ENCODE measurements at places on chromosomes 7 and 10.

DNA sequence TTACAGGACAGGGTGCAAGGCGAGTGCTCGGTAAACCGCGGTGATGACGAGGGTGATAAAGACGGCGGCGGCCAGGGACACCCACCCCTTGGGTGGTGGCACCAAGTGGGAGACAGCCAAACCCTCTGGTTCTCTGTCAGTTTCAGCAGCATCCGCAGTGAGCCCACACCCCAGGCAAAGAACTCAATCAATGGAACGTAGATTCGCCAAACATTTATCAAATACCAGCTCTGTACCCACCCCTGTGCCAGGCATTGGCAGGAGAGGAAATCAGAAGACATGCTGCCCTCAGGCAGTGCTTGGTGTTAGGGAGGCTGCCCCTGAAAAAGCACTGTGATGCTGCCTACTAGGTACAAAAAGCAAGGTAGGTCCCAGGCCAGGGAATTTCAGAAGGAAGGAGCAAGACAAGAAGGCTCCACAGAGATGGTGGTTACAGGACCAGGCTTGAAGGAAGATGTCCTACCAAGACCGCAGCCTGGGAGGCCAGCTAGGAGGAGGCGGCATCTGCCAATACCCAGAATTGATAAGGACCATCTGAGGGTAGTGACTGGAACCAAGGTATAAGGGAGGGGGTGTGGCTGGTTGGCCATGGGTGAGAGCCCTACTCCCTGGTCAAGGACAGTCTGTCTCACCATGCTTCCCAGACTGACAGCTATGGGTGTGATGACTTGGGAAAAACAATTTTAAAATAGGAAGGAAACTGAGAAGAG is 10.2 kb upstream of the PNLIPRP2 start:
- no peak for DNase-seq

DNA sequence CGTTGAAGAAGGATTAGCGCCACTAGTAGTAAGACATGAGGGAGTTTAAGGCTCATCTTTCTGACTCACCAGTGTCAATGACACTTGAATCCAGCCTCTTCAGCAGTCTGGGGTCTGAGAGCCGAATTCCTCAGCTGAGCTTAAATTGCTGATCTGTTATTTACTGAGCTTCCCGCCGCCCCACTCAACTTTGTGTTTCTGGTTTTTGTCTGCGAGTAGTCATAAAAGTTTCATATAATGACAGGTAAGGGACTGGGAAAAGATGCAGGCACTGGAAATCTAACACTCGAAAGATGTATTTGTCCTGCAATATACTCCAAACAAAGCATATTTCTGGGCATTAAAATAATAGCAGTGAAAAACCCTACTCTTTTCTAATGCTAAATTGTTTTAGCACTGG is 51.2 kb upstream of the RELN start:
- no peak for DNase-seq

GRCh38 chr10:48910548-48910947 is 29.1 kb downstream of the LRRC18 start:
- no peak for DNase-seq

DNA sequence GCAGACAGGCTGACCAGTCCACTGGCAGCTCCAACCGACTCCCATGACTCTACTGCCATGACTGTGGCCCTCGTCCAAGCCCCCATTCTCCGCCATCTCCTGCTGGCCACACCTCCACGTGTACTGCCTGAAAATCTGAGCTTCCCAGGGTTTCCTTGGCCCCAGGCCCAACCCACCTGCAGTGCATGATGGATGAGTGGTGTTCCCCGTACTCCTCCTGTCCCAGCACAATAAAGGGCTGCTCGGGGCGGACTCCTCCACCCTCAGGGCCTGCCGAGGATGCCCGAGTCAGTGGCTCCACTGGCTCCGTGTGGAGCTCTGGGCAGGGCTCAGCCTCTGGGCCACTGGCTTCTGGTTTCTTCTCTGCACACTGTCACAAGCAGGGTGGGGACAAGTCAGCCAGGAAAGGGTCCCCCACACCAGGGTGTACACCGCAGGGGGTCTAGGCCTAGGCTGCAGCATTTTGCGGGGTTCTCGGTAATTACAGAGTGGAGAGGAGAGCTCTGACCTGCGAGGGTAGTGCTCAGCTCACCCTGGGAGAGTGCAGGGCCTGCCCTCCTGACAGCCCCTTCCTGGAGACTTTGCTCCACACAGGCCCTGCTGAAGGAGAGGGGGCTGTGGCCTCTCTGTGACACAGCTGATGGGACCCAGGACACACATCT is 15.2 kb downstream of the WDR91 start:
- DNase-seq: no peak

DNA sequence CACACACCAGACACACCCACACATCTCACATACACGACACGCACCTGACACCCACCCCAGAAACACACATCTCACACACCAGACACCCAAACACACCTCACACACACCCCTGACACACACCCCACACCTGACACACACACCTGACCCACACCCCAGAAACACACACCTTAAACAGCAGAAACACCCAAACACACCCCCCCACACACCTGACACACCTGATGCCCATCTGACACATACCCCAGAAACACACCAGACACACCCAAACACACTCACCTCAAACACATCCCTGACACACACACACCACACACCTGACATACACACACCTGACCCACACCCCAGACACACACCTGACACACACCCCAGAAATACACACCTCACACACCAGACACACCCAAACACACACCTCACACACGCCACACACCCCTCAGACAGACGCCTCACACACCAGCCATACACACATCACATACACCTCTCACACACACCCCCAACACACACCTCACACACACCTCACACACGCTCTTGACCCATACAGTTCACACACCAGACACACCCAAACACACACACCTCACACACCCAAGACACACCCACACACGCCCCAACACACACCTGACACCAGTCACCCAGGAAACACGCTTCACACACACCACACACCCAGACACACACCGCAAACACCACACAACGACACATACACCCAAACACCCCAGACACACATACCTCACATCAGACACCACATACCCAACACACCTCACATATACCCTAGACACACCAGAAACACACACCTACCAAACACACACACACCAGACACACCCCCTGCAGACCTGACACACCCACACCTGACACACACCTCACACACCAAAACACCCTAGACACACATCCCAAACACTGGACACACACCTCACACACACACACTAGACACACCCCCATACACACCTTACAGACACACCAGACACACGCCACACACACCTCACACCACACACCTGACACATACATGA is 1.7 kb upstream of the CALY start:
- DNase-seq: no peak

- DNase-seq: no peak
These were observed 28.0 kb downstream of the MICU1 start for GRCh38 chr10:72597897-72598296.

GRCh38 chr7:506391-506831 is 13.2 kb downstream of the PDGFA start:
- DNase-seq: no peak

DNA sequence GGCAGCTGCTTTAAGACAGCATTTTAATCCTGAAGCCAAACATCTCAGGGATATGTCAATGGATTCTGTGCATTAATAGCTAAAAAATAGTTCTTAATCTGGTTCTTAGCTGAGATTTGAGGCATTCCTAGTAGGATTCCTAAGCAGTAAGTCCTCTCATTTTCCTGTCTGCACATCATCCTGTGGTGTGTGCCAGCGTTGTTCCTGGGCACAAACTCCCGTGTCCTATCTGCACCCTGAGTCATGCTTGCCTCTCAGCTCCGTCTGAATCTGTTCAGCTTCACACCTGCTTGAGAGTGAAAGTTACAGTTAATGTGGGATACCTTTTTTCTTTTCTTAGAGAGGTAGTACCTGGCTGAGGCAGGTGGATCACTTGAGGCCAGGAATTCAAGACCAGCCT is 19.5 kb downstream of the BAG3 start:
- DNase-seq: no peak

DNA sequence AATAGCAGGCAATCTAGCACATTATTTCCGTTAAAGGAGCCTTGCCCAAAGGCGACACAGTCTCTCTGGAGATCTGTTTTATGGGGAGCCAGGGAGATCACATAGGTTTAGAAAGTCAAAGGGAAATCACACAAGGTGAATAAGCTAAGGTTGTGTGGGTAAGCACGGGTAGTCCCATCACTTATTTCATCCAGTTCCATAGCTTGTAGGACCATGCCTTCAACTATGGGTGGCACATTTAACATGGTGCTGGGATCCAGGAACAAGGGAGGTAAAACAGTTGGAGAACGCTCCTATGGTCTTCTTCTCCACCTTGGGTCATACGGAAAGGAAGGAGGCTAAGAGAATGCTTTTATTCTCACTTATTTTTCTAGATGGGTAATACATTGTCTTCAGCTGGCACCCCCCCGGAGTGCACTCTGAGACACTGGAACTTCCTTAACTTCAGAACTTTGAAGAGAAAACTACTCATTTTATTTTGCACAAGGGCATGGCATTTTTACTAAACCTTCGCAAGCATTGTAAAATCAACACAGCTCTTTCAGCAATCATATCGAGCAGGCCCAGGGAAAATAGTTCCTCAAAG is 435.4 kb downstream of the KIF20B start:
- DNase-seq: no peak

DNA sequence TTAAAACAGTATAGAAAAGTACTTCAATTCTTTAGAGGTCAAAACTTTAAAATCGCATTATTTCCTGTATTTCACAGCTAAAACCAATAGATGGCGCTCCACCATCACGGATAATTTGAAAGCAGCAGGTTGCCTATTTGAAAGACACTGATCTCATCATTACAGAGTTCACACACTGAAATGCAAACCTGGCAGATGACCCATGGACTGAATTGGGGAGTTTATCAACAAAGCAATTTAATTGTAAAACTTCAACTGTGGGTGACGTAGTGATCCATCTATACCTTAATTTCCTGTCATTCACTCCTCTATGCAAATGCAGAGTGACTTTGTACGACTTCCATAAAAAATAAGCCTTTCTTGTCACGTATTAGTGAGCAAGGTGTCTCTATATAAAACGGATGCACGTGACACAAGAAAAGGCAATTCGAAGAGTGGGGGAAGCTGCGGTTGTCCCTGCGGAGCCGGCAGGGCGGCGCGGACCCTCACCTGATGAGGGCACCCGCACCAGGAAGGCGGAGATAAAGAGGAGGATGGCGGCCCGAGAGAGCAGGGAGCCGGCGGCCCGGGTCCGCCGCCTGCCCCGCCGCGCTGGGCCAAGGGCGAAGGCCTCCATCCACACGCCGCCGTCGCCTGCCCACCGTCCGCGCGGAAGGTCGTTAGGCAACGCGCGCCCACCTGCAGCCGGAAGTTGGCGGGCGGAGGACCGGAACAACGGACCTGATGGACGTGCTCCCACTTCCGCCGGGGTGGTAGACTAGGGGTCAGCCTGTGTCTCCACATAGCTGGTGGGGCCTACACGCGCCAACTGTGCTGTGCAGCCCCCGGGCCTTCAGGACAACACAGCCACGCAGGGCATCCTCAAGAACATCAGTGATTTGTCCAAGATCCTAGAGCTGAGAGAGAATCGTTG is at the start of gene ZPBP:
Gene ZPBP, minus strand, starts transcription at position 668 of the 913 bp plus-strand sequence. Its CDS starts 52 bp downstream, at position 616.
- DNase-seq: peak; percentile 14

- DNase-seq: no peak
These were observed 84.7 kb downstream of the PALS2 start for GRCh38 chr7:24657980-24658379.

DNA sequence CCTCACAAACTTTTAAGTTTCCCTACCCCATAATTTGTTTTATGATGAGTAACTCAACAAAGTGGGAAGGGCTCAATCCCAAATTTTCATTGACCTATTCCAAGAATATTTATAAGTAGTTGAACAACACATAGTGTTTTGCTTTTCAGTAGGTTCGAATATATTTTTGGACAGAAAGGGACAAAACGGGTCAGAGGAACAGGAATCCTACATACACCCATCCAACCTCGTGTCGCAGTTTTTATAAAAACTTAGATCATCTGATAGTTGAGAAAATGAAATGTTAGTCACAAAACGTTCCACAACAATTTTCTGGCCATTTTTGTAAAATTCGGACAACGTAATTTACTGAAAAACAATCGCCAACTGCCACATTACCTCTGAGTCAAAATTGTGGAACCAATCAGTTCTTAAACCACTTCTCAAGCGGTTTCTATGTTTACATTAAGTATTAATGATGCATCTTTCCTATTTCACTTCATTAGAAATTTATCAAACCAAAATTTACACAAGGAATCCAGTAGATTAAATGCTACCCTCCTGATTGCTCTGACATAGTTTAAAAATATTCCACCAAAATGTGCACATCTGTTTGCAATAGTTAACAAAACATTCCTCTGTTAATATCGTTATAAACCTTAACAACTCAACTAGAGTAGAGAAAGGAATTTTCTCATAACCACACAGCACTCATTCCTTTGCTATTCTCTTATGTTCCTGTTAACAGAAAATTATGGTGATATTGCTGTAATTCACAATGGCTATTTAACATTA is 6.3 kb downstream of the WNT16 start:
- DNase-seq: no peak

GRCh38 chr7:92731335-92732063 is 104.9 kb downstream of the CDK6 start:
- no peak for DNase-seq

DNA sequence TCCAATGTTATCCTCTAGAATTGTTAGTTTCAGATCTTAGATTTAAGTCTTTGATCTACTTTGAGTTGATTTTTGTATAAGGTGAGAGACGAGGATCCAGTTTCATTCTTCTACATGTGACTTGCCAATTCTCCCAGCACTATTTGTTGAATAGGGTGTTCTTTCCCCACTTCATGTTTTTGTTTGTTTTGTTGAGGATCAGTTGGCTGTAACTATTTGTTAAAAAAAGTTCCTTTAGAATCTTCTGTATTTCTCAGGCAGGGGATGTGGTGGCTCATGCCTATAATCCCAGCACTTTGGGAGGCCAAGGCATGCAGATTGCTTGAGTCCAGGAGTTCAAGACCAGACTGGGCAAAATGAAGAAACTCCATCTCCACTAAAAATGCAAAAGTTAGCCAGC is 151.8 kb downstream of the JMJD1C start:
- no peak for DNase-seq

DNA sequence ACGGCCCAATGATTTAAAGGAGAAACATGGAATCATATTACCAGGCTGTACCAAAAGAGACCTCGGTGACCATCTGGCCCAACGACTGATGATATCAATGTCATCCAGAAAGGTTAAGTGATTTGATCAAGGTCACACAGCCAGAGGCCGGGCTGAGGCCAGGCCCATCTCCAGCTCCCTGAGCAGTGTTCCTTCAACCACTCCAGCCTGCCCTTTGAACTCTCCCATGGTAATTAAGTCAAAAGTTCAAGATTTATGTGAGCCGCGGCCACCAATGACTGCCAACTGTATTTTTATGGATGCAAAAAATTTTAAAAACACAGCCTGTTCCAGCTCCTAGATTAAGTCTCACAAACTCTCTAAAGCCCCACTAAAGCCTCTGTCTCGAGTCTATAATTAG is 41.8 kb downstream of the FGFR2 start:
- no peak for DNase-seq

- no peak for DNase-seq
These were observed 32.8 kb downstream of the LRRC18 start for GRCh38 chr10:48906841-48907240.

Data from activated effector memory CD4-positive, alpha-beta T cell treated with Interleukin-2 at 50 U/mL for 16 hours (primary cell).